ENCODE measurements at places on chromosomes 3 and 15.
A peak's percentile ranks its signal among the peaks of the same experiment; 100 is the strongest.

- DNase-seq = no peak
These were observed 114.6 kb downstream of the LRIG1 start for GRCh38 chr3:66386011-66386924.

DNA sequence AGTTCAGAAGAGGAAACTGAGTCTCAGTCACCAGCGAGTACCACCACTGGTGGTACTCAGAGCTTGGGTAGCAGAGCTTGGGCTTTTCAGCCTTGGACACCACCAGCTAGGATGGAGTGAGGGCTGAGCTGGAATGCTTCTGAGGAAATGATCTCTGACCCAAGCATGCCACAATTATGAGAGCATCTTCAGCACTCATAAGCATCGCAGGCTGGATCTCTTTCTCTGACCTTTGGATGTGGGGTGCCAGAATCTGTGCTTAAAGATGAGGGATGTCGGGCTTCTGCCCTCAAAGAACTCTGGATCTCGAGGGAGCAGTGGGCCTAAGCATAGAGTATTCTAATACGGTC, 36.4 kb downstream of the ZNF710 start:
- DNase-seq = no peak

DNA sequence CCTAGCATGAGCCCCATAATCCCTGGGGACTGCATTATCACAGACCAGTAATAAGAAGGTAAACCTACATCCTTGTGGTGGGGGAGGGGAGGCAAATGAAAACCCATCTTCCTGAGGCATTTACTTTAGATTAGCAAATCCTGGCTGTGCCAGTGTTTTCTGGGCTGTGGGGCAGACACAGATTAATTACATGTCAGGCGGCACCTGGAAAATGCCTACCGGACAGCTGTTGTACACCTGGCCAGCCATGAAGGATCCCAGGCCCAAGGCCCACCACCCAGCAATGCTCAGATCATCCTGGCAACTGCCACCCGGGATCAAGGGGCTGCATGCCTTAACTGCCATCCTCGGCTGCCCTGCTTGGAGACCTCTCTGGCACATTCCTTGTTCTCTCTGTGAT, 59.1 kb upstream of the RASA2 start:
- DNase-seq = no peak

- DNase-seq = no peak
These were observed 497.0 kb upstream of the TBL1XR1 start for GRCh38 chr3:177694316-177694715.

DNA sequence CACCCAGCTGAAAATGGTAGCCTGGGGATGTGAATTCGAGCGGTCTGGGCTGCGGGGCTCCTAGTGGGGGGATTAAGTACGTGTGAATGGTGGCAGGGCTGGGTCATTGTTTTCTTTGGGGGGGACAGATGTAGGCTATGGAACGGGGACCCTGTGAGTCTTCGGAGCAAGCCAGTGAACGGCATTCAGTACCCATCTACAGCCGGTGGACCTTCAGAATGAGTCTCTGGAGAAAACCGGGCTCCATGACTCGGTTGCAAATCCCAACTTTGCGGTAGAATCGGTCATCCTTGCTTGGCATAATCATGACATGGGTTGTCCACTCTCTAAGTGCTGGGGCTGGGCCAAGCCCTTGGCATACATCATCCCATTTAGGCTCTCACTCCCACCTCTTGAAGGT, 7.2 kb upstream of the EOMES start:
- no peak for DNase-seq

GRCh38 chr15:41981371-41982132, 9.2 kb upstream of the EHD4 start:
- DNase-seq = no peak

DNA sequence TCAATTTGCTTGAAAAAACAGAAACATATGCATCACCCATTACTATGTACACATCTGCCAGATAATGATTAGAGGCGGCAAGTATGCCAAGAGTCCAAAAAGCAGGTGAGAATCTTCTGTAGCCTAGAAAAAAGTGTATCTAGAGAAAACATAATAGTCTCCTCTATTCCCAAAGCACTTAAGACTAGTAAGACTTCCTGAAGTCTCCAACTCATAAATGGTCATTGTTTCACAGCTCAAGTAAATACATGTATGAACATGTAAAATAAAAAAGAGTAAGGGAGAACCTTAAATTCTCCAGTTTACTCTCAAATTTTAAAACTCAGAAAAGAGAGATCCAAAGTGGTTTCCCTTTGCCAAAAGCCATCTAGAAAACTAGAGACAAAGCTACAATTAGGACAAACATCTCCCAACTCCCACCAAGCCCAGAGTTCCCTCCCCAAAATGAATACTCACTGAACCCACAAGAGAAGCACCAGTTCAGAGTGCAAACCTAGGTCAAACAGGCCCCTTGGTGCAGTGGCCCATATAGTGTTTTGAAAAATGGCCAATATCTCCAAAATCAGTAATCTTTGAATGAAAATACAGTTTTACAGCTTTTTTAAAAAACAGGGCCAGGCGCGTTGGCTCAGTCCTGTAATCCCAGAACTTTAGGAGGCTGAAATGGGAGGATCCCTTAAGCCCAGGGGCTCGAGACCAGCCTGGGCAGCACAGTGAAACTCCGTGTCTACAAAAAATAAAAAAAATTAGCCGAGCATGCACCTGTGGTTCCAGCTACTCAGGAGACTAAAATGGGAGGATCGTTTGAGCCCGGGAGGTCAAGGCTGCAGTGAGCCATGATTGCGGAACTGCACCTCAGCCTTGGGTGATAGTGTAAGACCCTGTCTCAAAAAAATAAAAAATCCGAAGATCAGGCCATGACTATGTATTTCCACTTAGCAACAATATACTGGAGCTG, 11.0 kb upstream of the MAP4 start:
- DNase-seq = no peak

- no peak for DNase-seq
These were observed 3.0 kb downstream of the TSC22D2 start for GRCh38 chr3:150411106-150411460.

- DNase-seq = no peak
These were observed 273.5 kb upstream of the ADAMTS9 start for GRCh38 chr3:64961301-64961700.

DNA sequence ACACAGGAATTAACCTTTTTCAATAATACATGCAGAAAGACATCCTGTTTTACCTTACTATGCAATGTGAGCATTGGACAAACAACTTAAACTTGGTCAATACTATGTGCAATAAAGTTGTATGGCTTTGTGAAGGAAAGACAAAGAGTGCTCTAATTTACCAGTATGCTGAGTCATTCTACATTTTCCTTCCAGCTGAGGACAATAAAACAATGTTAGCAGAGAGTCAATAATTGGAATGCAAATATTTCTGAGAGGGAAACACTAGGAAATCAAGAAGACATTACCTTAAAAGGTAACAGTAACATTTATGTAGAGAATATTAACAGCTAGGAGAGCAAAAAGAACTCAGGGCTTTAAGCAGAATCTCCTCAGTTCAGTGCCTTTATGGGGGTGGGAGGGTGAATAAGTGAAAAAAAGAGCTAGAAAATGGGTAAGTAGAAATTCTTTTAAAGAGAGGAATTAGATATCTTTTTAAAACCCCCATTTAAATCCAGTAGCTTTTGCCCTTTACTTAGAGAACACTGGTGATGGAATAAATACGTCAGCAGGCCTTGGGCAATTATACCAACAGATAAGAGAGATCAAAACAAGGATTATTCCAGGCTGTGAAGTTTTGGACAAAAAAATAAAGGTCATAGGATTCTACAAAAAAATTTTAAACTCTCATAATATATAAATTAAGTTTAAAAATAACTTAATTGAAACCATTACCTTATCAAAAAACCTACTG, 11.6 kb upstream of the HGD start:
- DNase-seq = peak; percentile 66

DNA sequence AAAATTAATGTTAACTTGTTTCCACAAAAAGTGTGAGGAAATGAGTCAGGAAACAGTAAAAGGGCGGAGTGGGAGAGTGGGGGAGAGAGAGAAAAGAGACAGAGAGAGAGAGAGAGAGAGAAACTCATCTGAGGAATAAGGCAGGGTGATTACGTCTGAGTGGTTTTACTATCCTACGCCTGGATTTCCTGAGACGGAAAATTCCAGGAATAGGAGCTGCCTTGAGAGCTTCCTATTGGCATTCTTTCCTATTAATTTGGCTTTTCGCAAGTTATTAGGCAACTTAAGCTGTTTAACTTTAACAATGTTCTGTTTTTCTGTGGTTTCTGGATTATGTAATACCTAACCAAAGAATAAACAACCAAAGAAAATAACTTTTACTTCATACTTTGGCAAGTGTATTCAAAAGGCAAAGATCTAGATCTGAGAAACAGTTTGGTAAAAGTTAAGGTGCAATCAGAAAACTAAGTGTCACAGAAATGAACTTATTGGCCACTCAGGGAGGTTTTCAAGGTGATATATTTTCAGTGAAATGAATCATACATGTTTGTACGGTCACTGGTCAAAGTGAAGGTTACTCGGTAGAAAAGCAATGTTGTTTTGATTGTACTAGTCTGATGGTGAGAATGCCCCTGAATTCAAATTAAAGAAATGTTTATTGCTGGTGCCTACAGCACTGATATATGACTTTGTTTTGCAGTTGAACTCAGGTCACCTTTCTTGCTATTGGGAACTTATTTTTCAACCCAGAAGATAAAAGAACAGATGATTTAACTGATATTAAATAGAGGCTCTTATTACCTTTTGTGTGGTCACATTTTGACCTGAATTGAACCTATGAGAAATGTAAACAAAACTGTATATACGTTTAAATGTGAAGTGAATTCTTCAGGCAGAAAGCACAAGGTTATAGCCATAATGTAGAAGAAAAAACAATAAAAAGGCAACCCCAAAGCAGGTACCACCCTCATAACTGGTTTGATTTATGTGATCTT, 39.9 kb upstream of the TNFSF10 start:
- peak; percentile 42 for DNase-seq

GRCh38 chr15:95259965-95260364, 1028.6 kb downstream of the MCTP2 start:
- no peak for DNase-seq

DNA sequence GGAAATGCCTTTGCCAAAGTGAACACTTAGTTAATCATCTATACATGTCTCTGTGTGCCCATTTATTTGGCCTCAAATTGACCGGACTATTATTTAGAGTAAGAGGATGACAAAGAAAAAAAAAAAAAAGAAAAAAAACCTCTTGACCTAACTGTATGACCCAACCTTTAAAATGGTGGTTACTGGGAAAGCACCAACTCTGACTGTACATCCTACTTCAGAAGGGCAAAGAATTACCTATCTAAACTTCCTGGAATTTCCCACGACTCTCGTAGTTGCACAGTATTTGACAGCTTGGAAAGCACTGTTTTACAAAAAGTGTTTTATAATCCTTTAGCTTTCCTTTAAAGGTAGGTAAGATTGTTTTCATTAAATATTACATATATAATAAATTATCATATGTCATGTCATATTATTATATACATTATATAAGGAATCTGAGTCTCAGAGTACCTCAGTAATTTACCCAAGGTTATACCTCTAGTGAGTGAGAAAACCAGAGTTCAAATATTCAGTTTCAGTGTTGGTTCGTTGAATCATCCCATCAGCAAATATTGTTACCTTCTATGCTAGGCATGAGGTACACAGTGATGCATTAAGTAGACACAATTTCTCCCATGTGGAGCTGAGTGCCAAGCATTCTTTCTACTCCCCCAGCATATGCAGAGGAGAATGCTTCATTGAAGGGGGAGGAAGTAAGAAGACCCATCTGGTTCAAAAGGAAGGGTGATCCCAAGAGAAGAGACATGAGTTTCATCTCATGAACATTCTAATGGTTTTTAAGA, 5.0 kb downstream of the BCL2A1 start:
- DNase-seq = no peak

GRCh38 chr3:168424059-168424734, 328.5 kb upstream of the GOLIM4 start:
- no peak for DNase-seq

- DNase-seq = no peak
These were observed 5.8 kb downstream of the KLHL25 start for GRCh38 chr15:85788771-85789495.

GRCh38 chr3:41599127-41599484, 362.8 kb downstream of the ULK4 start:
- no peak for DNase-seq

GRCh38 chr15:98667521-98668179, 19.3 kb downstream of the IGF1R start:
- DNase-seq = no peak

DNA sequence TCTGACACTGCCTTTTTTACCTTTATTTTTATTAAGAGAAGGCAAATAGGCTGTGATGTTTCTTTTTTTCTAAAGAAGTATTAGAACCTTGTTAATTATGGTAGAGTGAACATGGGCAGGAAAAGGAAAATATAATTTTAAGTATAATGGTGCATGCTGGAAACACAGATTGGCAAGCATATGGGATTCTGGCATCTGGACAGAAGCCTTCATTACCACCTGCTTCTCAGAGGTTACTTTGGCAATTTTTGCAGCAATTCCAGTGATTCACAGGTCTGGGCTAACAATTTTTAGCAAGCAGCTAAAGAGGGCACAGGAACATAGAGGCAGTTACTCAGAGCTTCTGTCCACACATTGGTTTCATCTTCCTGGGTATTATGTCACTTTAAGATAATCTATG, 258.3 kb downstream of the DIPK2A start:
- no peak for DNase-seq

- DNase-seq = no peak
These were observed 199.5 kb upstream of the TPRG1 start for GRCh38 chr3:188972310-188972709.

GRCh38 chr15:90413411-90414379, 25.7 kb downstream of the IQGAP1 start:
- no peak for DNase-seq

- DNase-seq = no peak
These were observed 245.7 kb downstream of the ZIC1 start for GRCh38 chr3:147654827-147655226.

- DNase-seq = no peak
These were observed 62.3 kb upstream of the IGF1R start for GRCh38 chr15:98586066-98586465.

DNA sequence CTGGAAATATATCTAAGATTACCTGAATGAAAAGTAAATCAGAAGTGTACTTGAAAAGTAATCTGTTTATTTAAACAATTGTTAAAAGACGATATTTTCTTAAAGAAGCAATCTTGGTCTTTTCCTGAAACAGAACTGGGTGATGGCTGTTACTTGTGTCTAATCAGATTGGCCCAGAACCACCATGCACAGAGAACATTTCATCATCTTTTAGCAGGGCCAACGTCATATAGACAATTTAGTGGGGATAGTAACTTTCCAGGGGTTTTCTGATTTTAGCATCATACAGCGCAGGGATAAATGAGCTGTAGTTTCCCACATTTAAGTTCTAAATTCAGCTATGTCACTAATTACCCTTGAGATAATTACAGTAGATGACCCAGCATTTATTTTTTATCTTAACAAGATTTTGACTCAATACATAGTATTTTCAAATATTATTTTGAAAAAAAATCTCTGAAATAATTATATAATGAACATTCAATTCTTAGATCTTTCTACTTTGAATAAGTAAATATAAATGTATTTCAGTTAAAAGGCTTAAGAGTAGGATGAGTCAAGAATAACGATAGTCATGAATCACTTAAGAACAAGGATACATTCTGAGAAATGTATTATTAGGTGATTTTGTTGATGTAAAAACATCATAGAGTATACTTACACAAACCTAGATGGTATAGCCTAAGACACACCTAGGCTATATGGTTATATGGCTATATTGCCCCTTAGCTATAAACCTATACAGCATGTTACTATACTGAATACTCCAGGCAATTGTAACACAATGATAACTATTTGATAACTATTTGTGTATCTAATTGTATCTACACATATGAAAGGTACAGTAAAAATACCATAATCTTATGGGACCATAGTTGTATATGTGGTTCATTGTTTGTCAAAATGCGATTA, 103.8 kb upstream of the MME start:
- DNase-seq = no peak

GRCh38 chr3:20608054-20608738, 422.2 kb upstream of the SGO1 start:
- no peak for DNase-seq
